Astrocyte of the hippocampus (primary cell): ENCODE measurements at places on chromosomes 4 and X.

- no peak for DNase-seq
Measured at GRCh38 chrX:63751481-63751880, 33.5 kb downstream of the ARHGEF9 start.

GRCh38 chr4:111362941-111363361 is 740.1 kb upstream of the PITX2 start:
- peak; percentile 35 for DNase-seq

DNA sequence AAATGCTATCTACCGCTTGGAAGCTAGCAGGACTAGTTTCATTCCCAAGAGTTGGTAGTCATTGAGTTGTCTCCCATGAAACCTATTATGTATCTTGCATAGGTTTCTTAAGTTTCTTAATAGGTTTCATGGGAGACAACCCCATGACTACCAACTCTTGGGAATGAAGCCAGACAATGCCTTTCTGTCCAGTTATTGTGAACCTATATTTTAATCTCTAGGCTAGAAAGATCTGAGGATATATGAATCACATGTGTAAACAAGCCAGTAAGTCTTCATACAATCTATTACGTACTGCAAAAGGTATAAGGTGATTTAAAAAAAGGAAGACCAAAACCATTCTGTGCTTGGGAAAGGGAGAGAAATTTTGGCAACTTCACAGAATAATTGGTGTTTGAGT is 162.6 kb downstream of the INPP4B start:
- DNase-seq = no peak

- peak; percentile 3 for DNase-seq
Measured at GRCh38 chrX:134949271-134949670, 41.5 kb upstream of the SMIM10 start.

DNA sequence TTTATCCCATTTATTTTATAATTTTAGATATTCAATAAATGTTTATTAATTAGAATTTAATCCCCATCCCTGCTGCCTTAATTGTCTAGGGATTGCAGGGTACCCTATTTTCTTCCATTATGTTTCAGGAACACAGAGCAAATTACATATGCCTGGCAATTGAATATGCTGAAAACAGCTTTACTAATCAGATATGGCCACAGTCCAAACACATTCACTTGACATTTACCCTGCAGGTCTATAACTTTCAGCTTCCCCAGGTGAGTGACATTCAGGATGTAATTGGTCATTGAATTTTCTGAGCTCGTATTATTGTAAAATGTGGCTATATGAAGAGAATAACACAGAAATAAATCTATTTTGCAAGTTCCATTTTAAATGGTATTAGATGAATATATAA is 218.7 kb upstream of the NDST4 start:
- DNase-seq = no peak

GRCh38 chrX:149495573-149496071 is 9.5 kb downstream of the IDS start:
- DNase-seq = peak; percentile 86

DNA sequence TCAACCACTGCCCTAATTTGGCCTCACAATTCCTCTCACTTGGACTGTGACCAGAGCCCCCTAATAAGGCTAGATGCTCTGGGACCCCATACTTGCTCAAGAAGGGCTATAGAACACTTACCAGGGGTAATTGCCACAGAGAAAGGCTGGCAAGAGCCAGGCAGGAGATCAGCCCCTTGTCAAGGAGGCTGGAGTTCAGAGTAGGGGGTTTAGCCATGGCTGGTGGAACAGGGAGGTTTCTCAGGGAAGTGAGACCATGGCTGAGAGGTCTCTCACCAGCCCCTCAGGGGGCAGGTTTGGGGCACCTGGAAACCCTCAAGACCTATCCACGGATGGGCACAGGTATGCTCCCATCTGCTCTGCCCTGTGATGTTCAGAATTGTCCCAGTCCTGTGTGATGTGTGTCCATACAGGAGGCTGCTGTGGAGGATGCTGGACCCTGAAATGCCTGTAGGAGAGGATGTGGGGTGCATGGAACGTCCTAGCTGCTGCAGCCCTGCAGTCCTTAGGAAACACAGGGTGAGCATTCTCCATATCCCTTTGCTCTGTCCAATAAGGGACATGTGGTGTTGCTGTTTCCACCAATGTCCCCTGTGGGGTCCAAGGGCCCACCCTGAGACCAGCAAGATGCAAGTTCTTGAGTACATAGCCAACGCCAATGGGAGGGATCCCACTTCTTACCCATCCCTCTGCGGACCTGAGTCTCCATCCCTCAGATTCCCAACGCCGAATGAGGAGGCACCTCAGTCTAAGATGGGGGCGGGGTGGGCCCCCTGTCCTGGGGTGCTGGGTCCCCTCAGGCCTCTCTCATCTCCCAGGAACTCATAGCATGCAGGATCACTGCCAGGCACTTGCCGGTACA is 16.4 kb upstream of the HSFX1 start:
- DNase-seq = no peak

DNA sequence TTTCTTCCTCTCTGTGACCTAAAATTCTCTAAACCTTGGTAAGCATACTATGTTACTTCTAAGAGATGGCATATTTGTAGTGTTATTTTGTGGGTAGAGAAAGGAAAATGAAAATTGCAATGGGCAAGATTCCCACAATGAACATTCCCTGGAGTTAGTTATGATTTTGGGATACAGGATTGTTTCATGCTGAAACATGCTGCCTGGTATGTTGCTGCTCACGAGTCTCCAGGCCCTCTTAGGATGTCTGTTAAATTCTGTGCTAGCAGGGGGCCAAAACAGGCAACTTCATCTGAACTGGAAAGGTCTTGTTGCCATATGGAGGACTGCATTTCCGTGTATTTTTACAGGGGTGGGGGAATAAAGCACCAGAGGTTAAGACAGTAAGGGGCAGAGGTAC is 18.9 kb upstream of the MSMO1 start:
- DNase-seq = no peak

- DNase-seq = peak; percentile 91
Measured at GRCh38 chr4:72312032-72312650, 256.9 kb downstream of the ADAMTS3 start.

DNA sequence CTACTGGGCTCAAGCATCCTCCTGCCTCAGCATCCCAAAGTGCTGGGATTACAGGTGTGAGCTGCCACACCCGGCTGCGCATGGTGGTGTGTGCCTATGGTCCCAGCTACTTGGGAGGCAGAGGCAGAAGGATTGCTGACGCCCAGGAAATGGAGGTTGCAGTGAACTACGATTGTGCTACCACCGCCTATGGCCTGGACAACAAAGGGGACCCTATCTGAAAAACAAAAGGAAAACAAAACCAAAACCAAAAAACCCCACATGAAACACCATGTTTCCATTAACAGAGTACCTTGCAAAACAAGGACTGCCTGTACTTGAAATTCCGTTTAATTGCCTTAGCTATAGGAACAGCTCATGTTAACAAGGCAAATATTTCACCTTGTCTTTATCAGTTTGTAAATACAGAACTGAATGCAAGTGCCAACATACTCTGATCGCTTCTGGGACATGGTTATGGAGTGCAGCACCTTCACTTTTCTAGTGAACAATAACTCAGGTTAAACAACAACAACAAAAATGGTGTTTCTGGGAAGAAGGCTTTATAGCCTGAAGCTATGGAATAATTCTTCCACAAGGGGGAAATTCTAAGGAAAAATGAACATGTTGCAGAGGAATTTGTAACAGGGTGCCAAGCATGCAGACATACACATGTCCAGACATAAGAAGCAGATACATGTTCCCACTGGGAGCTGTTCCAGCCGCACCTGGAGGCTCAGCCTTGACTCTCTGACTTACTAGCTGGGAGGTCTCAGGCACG is 73.2 kb upstream of the STS start:
- DNase-seq = no peak

DNA sequence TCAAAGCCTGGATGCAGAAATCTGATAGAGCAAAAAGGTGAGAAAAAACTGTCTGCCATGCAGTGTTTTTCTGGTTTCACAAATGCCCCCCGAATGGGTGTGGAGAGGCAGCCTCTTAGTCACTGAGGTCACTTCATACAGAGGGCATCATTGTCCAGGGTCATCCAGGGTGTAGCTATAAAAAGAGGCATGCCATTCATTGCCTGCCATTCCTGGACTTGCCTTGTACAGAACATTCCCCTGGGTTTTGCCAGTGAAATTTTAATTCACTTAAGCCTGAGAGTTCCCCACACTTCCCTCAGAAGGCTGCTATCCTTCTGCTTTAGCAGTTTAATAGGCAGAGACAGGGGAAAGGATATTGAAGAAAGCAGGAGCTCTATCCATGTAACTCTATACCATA is 230.3 kb downstream of the UNC5C start:
- no peak for DNase-seq

- DNase-seq = peak; percentile 53
Measured at GRCh38 chrX:52574416-52575275, 57.8 kb upstream of the XAGE1B start.

GRCh38 chr4:26330946-26331345 is 10.1 kb downstream of the RBPJ start:
- peak; percentile 16 for DNase-seq

DNA sequence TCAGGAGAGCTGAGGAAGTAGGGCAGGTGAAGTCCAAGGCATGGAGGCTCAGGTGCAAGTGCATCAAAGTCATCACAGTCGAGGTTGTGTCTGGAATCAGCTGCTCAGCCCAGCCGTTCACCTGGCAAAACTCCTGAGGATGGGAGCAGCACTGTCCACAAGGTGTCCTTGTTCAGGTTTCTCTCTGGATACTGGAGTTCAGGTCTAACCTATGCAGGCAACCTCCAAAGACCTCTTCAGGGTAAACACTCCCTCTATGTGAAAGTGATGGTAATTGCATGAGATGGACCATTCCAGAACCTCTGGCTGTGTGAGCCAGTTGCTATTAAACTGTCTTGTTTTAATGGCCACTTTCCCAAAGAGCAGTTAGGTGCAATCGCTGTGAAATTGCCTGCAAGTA is 120.2 kb upstream of the PSAPL1 start:
- DNase-seq = no peak

DNA sequence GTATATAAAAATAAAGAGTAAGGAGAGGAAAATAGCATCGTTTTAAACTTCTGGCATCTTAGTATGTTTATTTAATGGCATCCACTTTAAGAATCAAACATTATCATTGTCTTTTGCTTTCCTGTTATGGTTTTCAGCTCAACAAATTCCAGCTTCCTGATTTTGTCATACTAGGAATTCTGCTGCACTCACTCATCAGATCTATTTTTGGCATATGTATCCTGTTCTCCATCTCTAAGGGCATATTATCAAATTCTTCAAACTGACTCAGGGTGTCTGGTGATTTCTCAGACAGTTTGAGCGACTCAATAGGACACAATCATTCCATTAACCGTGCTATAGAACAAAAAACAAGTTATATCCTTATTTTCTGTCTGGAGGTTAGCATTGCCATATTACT is 248.5 kb upstream of the DIAPH2 start:
- peak; percentile 21 for DNase-seq

GRCh38 chr4:98614662-98615061 is 43.7 kb downstream of the TSPAN5 start:
- DNase-seq = no peak

DNA sequence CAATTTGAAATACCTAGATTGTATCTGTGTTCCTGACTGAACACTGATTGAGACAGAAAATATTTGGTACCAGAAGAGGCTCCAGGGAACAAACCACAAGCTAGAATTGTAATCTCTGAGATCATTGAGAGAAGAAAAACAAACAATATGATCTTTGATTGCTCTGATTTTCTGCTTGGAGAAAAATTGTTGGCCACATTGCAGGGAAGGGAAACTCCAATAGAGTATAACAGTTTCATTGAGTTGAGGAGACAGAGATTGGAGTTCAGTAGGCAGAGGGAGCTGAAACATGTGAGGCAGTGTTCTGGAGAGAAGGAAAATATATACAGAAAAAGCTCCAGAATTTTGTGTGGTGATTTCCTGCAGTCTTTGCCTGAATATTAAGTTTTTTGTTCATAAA is 158.2 kb downstream of the C4orf33 start:
- no peak for DNase-seq

DNA sequence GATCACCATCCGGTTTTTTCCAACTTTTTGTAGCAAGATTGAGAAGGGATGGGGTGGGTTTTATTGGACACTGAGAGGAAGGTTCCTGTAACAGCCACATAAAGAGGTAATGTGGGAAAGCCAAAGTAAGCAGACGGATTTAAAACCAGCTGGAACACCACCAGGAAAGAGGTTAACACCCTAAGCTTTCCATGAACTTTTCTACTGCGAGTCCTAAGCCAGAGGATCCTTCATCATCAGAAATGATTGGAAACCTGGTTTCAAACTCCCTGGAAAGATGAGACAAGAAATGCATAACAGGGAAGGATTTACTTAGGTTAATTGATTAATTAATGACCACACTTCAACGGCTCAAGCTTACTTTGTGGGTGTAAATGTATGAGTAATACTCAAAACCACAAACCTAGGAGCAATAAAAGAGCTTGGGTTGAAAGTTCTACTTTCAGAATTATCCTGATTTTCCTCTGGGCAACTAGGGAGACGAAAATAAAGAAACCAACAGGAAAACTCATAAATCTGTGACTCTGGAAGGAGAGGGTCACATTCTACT is 91.5 kb downstream of the COX18 start:
- DNase-seq = peak; percentile 71

GRCh38 chr4:3013839-3014350 is 50.5 kb downstream of the GRK4 start:
- DNase-seq = no peak

DNA sequence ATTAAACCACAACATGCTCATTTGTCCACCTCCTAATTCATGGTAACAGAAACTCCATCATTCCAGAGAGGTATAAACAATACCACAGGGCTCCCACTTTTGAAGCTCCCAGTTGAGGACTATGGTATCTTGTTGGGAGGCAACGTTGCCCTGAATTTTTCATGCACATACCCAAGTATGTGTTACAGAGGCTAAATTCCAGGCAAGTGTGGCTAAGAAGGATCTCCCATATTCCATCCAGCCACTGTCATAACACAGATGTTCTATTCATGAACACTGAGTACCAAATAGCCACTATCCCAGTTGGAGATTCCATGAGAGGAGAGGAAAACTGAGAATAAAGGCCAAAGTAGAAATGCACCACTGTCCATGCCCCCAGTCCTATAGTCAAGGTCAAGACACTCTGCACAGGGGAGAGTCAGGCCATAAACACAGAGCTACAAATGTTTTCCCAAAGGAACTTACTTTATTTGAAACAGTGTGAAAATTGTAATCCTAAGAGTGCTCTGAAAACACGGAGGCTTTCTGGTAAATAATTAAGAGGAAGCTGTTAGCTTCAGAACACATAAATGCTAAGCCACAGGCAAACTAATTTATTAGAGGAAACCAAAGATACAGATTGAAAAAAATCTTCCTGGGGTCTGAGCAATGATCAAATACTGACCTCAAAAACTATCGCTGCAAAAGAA is 42.4 kb upstream of the TMPRSS11B start:
- DNase-seq = no peak
